ENCODE measurements at places on chromosomes 1 and 21.
A peak's percentile ranks its signal among the peaks of the same experiment; 100 is the strongest.

DNA sequence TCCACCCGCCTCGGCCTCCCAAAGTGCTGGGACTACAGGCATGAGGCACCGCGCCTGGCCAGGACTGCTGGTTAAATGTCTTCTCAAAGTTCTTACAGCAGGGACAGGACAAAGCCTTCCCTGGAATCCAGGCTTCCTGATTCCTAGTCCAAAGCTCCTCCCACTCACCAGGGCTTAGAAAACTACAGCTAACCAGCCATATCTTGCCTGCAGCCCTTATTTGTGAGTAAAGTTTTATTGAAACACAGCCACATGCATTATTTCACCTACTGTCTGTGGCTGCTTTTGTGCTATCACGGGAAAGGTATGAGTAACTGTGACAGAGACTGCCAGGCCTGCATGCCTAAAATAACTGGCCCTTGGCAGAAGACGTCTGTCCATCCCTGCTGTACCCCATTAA lies 24.4 kb downstream of the TMCO4 start:
- no peak for DNase-seq

DNA sequence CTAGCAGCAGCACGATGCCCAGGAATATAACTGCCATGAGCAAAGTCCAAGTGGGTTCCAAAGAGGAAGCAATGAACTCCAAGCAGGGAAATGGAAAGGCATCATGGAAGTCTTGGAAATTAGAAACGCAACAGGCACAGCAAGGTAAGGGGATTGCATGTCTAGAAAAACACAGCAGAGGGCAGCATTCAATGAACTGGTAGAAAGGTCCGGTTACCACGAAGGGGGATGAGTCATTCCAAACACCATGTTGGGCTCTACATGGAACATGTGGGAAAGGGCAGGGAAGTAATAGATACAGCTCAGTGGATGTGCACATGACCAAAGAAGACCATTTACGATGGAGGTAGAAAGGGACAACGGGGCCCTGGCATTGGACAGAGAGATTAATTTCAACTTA lies 36.4 kb downstream of the RXRG start:
- no peak for DNase-seq

DNA sequence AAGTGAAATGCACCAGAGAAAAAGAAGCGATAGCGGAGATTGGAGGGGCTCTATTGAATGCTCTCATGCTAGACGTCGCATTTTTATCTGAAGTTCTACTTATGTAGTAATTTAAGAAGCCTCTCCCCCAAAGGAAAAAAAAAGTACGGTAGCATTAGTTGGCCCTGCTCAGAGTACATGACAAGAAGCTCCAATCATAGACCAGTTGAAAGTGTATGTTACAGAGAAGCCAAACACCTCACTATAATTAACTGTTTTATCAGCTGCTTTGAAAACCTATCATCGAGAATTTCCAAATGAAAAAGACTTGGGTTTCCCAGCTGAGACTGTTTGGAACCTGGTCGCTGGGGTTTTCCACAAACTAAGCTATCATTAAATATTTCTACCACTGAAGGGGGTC lies 19.6 kb upstream of the OVAAL start:
- no peak for DNase-seq

DNA sequence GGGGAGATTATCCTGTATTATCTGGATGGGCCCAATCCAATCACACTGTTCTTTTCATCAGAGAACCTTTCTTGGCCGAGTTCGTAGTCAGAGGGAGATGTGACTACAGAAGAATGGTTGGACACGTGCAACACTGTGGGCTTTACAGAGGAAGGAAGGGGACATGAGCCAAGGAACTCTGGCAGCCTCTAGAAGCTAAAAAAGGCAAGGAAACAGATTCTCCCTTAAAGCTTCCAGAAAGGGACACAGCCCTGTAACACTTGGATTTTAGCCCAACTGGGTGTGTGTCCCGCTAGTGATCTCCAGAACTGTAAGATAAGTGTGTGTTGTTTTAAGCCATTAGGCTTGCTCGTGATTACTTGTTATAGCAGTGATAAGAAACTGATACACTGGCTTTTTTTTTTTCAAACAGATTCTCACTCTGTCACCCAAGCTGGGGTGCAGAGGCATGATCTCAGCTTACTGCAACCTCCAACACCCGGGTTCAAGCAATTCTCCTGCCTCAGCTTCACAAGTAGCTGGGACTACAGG lies 53.9 kb upstream of the FBXO28 start:
- no peak for DNase-seq

DNA sequence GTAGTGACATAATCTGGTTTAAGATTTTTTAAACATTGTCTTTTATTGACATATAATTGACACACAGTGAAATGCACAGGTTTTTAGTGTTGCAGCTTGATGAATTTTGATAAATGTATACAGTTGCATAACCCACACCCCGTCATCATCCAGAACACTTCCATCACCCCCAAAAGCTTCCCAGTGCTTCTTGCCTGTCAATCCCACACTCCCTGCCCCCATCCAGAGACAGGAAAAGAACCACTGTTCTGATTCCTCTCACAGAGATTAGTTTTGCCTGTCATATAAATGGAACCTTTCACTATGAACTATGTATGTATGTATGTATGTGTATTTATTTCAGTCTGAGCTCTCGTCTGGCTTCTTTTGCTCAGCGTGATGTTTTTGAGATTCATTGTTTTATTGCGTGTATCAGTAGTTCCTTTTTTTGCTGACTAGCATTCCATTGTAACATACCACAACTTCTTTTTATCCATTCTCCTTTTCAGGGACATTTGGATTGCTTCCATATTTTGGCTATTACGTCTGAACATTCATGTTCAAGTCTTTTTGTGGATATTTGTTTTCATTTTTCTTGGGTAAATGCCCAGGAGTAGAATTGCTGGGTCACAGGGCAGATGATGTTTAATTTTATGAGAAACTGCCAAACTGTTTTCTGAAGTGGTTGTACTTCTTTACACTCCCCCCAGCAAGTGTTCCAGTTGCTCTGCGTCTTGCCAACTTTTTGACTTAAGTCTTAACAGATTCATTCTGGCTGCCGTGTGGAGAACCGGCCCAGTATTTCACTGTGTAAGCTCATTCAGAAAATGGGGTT lies 8.7 kb downstream of the UBIAD1 start:
- no peak for DNase-seq

- DNase-seq: peak; percentile 23
Measured at GRCh38 chr1:32464191-32464715, 619 bp upstream of the ZBTB8B start.

DNA sequence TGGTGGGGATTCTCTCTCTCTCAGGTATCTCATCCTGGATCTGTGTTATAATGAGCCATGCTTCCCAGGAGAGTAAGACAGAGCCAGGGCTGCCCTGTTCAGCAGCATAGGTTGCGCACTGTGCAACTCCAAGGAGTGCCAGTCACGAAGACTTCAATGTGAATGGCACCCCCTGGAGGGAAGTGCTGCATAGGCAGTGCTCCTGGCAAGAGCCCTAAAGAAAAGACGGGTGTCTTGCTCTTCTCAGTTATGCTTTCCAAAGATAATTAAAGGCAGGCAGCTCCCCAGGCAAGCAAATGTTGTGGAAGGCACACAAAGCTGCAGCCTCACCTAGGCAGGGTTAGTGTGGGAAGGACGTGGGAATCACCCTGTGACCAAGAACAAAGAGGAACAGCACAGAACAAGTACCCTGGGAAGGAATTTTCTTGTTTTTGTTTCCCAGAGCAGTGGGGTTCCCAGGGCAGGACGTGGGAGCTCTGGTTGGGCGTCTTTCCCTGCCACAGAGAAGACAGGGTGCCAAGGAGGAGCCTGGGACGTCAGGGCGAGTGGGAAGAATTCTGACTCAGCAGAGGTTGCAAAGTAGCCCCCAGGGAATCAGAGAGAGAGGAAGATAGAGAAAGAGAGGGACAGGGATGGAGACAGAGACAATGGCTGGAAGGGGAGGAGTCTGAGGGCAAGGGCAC lies 120.9 kb downstream of the KCNN3 start:
- no peak for DNase-seq

- DNase-seq: no peak
Measured at GRCh38 chr1:185835191-185835590, 101.0 kb downstream of the HMCN1 start.

- no peak for DNase-seq
Measured at GRCh38 chr1:198967566-198967965, 328.7 kb downstream of the PTPRC start.

GRCh38 chr1:191971447-191971846 lies 186.8 kb upstream of the RGS18 start:
- DNase-seq: no peak
